ENCODE measurements at places on chromosomes 2 and 18.

DNA sequence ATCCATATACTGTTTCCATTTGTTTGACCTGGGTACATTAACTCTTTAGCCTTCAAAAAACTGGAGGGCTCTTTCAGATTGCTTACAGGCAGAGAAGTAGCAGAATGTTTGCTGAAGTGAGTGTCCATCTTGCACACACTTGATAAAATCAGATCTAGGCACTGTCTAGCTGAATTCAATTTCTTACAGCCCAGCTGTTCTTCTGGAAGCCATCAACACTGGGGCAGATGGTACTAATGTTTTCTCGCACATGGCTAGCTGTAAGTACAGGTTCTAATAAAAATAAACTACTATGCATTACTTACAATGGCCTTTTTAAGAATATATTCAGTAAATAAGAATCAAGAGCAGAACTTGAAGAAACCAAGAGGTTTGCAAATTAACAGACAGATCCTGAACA, 175.9 kb downstream of the NBAS start:
- no peak for ATAC-seq

GRCh38 chr2:218093879-218094278, 24.8 kb downstream of the RUFY4 start:
- no peak for ATAC-seq

DNA sequence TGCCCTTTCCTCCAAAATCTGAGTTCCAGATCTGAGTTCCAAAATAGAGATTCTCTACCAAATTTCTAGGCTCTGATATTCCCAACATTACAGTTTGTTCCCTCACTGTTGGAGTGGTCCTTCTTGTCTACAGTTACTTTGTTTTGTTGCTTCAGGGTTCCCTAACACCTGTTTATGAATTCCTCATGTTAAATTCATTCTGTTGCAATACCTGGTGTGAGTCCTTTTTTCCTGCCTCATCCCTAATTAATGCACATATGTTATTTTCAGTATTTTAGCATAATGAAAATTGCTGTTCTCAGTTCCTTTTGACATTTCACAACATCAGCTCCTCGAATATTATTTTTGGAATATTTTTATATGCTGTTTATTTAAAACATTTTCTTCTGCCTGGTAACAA, 16.2 kb downstream of the SERPINB13 start:
- ATAC-seq, result no peak

GRCh38 chr2:180222644-180223043, 215.5 kb upstream of the CWC22 start:
- ATAC-seq, result peak; percentile 99

- ATAC-seq, result no peak
Measured at GRCh38 chr18:27206411-27206810, 21.3 kb upstream of the CHST9 start.

DNA sequence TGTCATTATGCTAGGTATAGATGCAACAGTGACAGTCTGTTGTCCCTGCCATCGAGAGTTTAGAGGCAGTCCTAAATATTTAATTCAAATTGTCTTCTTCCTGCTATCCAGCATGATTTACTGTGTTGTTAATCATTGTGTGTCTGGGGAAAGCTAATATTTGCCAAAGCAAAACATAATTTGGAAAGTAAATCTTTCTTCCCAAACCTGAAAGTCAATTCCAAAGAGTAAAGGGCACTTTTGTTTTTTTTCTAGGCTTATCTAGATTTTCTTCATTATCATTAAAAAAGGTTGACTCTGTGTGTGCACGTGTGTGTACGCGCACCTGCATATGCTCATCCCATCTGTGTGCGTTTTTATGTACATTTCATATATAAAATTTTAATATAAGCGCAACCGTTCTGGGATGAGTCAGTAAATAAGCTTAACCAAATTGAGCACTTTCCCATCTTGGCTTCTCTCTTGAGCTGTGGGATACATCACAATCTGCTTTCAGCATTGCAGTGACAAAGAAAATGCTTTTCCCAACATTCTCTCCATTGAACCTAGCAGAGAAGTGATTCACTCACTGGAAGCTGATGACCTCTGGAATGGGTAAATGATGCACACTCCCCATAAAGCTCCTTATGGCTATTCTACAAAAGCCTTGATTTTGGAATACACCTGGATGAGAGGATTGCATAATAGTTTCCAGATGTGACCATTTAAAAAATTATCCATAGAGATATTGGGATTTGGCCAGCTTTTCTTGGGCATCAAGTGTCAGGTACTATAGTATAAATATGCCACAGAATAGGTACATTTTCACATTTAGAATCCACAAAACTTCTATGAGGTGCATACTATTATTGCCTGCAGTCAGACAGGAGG, 488.4 kb downstream of the ADCYAP1 start:
- ATAC-seq, result no peak

DNA sequence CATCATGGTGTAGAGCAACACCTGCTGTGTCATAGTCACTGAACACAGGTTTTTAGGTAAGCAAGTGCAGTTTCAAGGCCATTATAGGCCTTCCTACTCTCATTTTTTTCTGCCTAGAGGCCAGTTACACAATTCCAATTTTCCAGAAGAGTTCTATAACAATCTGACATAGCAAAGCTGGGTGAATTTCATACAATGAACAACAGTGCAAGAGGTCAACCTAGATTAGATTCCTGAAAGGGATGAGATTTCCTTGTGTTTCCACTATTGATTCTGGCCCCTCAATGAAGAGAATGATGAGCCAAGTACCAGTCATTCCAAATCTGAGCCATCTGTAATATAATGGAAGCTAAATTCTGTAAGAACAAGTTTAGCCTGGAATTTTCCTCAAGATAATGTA, 15.3 kb upstream of the CD28 start:
- ATAC-seq, result no peak

GRCh38 chr18:37334631-37335408, 230.8 kb downstream of the CELF4 start:
- ATAC-seq, result peak; percentile 67

- ATAC-seq, result no peak
Measured at GRCh38 chr2:139142252-139142880, 362.2 kb upstream of the NXPH2 start.

DNA sequence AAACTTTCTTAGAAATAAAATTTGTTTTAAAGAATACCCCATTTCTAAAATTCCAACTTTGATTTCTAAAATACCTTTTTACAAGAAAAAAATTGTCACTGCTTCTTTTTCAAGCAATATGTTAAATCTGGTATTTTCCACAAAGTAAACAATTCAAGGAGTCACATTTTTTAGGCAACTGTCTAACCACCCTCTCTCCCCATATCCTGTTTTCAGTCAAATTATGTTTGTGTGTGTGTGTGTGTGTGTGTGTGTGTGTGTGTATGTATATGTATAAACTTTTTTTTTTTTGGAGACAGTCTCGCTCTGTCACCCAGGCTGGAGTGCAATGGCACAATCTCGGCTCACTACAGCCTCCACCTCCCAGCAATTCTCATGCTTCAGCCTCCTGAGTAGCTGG, 59.3 kb downstream of the ADNP2 start:
- no peak for ATAC-seq

DNA sequence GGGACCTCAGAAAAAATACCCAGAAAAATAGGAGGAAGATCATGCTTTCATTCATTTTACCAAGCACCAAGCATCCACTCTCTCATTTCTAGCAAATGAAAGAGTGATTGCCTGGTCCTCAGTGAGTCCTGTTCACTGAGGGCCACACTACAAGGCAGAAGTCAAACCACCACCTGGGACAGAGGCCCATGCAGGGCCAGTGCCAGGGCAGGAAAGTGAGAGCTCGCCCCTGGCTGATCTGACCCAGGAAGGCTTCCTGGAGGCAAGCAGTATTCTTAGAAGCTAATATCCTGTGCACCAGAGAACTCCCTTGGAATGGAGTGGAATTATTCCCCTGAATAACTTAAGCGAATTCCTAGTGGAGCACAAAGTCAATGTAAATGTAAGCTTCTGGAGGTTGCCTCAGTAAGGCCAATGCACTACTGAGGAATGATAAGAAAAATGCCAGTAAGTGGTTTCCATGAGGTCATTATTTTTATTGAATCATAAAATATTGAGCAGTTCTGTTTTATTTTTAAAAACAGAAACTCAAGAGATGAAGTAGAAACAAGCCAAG, 191.6 kb upstream of the ID2 start:
- ATAC-seq, result no peak

- no peak for ATAC-seq
Measured at GRCh38 chr18:79453816-79454735, 58.3 kb downstream of the NFATC1 start.

DNA sequence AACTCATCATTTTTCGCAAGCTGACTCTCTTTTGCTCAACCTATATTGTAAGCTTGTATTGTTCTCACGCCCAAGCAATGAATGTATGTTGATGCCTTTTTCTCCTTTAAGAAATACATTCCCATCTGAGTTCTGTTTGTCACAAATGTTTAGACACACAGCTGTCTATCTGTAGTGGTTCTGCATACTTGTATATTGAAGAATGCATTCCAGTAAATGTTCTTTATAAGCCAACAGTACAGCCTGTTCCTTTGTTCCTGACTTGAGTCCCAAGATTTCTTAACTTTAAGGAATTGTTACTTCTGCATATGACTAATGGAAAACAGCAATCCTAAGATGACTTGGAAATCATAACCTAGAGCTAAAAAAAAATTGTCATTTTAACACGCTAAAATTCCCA, 849.1 kb upstream of the POU3F3 start:
- no peak for ATAC-seq

- ATAC-seq, result no peak
Measured at GRCh38 chr18:36636237-36636817, 192.5 kb downstream of the TPGS2 start.

- no peak for ATAC-seq
Measured at GRCh38 chr2:123696021-123696420, 329.1 kb upstream of the CNTNAP5 start.

- ATAC-seq, result no peak
Measured at GRCh38 chr2:149160701-149161217, 122.3 kb downstream of the LYPD6B start.

GRCh38 chr2:241280291-241280690, 35.2 kb downstream of the HDLBP start:
- no peak for ATAC-seq

DNA sequence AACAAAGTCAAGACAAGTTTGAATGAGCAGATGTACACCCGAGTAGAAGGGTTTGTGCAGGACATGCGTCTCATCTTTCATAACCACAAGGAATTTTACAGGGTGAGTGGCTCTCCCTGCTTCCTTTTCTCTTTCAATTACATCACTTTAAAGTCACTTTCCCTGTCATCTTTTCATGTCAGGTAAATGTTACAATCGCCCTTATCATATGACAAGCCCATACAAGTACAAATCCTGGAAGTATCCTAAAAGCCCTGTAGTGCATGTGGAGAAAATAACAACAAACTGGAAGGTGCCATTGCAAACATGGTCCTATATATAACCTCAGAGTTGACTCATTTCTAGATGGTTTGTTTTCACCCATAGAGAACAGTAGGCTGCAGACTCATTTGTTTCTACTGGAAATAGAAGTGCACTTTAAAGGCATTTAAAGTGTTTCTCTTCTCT, 126.0 kb downstream of the SP100 start:
- ATAC-seq, result no peak

- peak; percentile 93 for ATAC-seq
Measured at GRCh38 chr2:120238728-120239487, 13.7 kb upstream of the RALB start.

DNA sequence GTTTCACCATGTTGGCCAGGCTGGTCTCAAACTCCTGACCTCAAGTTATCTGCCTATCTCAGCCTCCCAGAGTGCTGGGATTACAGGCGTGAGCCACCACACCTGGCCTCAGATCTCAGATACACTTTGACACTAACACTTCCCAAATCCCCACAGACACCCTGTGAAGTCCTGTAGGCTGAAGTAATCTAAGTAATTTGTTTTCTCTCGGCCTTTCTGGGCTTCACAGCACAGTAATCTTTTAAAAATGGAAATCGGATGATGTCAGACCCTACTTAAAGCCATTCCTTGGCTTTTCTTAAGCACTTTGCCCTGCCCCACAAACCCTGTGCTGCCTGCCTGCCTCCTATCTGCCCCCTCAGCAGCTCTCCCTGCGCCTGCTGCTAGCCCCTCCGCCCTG, 16.2 kb downstream of the ATIC start:
- no peak for ATAC-seq

DNA sequence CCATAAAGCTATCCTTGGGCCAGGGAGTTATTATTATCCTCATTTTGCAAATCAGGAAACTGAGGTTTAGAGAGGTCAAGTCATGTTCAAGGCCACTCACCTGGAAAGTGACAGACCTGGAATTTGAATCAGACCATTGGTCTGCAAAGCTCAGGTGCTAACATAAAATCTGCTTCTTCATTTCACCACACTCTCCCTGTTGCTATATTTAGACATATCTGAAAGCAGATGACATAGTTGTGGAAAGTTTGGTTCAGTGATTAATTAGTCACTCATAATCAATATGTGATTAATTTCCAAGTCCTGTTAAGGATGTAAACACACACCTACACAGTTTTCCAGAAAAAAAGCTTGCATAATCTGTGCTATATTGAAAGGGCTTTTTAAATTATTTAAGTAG, 57.4 kb downstream of the LINC00305 start:
- no peak for ATAC-seq

- ATAC-seq, result no peak
Measured at GRCh38 chr2:130263606-130264005, 65.4 kb upstream of the TUBA3E start.

DNA sequence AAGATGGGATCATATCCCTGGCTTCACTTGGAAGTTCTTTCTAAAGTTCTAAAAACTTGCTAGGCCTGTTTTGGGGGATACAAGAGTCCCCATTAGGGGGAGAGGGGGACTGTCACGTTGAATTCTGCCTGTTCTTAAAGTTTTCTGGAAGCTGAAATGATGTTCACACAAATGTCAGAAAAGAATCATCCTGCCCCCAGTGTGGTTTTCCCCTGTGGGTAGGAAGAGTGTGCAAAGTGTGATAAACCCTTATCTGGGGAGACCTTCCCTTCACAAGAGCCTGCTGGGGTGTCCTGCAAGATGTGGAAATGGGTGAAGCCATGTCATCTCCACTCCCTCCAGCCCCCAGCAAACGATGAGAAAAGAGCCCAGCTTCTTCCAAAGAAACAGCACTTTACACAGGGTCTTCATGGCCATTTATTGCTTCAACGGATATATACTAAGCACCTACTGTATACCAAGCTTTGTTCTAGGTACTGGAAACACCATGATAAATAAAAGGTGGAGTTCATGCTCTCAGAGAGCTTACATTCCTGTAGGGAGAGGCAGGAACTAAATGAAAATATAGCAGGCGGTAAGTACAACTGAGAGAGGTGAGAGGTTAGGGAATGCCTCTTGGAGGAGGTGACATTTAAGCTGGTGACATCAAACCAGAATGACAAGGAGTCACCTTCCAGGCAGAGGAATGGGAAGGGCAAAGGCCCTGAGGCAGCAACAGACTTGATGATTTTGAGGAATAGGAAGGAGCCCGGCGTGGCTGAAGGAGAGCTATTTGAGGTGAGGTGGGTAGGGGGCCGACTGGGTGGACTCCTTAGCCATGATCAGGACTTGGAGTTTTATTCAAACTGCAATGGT, 1.6 kb downstream of the MFSD2B start:
- ATAC-seq, result no peak

- ATAC-seq, result no peak
Measured at GRCh38 chr2:172826522-172826921, 90.9 kb downstream of the RAPGEF4 start.

GRCh38 chr2:232432598-232433184, 23.3 kb upstream of the ALPI start:
- ATAC-seq, result no peak

GRCh38 chr2:15830937-15831549, 109.3 kb upstream of the MYCN start:
- no peak for ATAC-seq
